ENCODE measurements at places on chromosomes 1 and 21.

- no peak for DNase-seq
Measured at GRCh38 chr1:44630116-44630515, 44.2 kb downstream of the TMEM53 start.

GRCh38 chr1:167648978-167649744 lies 19.1 kb downstream of the RCSD1 start:
- DNase-seq, result no peak

GRCh38 chr21:41328660-41329607 lies 12.3 kb downstream of the FAM3B start:
- DNase-seq, result no peak

- DNase-seq, result no peak
Measured at GRCh38 chr1:170881268-170882265, 53.8 kb upstream of the MROH9 start.

GRCh38 chr21:46554431-46555224 lies 50.3 kb downstream of the S100B start:
- DNase-seq, result no peak

GRCh38 chr1:117093870-117094621 lies 27.5 kb downstream of the TRIM45 start:
- DNase-seq, result peak; percentile 31

GRCh38 chr1:233505130-233505529 lies 108.8 kb upstream of the KCNK1 start:
- DNase-seq, result no peak

- DNase-seq, result no peak
Measured at GRCh38 chr1:4212796-4213195, 312.7 kb upstream of the C1orf174 start.

- no peak for DNase-seq
Measured at GRCh38 chr1:235663628-235664027, 14.0 kb upstream of the GNG4 start.

DNA sequence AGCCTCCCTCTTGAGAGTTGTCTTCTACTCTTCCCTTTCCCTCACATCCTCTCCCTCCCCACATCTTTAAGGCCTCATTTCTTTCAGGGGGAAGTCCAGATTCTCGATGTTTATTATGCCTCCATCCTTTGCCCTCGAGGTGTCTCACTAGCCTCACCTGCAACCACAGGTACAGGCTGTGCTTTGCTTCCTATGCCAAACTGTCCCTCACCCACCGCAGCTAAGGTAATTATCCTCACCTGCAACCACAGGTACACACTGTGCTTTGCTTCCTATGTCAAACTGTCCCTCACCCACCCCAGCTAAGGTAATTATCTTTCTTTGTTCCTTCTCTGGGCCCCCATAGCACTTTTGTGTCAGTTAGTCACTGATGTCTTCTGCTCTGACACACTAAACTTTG lies 328.1 kb upstream of the SNX7 start:
- no peak for DNase-seq
